T follicular helper cell (primary cell): ENCODE measurements at places on chromosomes 5 and 9.

DNA sequence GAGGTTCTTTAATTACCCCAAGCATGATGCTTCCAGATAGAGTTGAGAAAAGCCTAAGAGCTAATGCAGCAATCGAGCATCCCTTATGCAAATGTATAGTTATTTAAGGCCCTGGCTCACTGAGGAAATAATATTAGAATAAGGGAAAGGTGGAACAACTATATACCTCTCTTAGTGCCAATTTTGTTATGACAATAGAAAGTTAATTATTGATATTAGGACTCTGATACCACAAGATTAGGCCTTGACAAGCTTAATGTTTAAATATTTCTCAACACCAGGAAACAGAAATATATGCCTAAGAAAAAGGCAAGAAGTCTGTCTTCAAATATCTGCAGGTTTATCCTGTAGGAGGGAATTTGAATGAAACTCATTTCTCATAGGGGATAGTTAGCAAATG lies 371.0 kb downstream of the PRELID2 start:
- DNase-seq = no peak

GRCh38 chr5:139408191-139408590 lies 4.3 kb upstream of the SPATA24 start:
- DNase-seq = no peak

DNA sequence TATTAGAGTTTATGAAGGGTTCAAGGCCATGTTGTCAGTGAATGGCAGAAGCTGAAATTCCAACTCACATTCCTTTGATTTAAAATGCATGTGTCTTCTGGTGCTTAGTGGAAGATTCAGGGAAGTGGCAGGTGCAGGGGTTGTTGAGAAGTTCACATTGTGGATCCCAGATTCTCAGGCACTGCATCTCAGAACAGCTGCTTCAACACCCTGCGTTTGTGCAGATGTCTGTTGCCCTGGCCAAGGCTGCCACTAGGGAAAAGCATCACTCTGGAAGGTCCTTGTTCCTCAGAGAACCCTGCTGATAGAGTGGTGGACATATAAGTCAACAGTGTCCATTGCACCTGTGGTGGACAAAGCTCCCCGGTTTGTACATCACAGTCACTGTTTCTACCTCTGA lies 162.7 kb downstream of the PAPPA start:
- no peak for DNase-seq

DNA sequence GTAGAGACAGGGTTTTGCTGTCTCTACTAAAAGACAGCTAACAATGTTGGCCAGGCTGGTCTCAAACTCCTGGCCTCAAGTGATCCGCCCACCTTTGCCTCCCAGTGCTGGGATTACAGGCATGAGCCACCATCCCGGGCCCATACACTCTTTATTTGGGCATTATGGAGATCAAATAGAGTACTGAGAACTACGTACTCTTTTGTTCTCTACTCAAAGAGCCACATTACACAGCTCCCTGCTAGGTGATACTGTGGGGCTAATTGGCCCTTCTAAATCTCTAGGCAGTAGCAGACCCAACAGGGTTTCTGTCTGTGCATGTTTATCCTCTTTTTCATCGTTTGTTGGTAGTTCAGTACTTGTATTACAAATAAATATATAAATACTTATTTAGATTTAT lies 16.1 kb downstream of the CKMT2 start:
- DNase-seq = no peak

DNA sequence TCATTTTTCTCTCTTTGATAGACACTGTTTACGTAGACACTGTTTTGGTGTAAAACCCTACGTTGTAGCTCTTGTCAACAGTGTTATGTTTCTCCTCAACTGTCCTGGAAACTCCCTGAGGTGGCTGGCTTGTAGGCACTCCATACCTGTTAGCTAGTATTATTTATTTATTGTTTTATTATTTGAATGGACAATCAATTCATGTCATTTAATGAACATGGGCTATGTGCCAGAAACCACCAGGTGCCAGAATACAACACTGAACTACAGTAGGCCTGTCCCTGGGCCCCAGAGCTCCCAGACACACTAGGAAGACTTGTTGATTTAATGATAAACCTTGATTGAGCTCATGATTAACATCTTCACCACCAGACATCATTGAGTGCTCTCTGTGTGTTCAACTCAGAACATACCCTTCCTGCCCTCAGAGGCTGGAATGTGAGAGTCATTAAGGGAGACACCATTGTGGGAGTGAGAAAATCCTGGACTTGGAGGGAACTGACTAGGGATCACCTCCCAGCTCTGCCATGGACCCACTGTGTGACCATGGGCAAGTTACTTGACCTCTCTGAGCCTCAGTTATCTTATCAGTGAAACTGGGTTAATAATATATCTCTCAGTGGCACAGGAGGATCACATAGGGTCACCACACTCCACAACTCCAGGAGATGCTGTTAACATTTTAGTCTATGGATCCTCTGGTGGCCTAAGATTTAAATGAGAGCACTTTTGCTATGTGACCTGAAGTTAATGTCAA lies 19.2 kb downstream of the IRF1 start:
- DNase-seq = no peak

GRCh38 chr5:36770125-36770524 lies 106.4 kb upstream of the NIPBL start:
- DNase-seq = no peak

DNA sequence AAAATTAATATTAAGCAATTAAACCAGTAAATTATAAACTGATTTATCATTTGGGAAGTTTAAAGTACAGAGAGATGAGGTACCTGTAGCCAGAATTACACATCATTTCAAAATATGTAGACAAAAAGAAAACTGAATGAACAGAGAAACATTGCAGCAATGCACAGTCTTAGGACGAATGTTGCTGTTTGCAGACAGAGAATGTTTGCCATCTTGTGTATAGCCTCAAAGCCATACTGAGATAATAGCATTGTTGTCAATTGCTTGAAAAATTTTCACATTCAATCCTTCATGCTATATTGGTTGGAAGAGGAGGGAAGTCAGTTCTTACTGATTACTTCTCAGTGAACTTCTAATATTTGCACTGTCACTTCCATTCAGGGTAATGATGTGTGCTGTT lies 326.2 kb downstream of the PRR16 start:
- no peak for DNase-seq

- no peak for DNase-seq
Observed at GRCh38 chr5:60495644-60496520, 204.1 kb downstream of the DEPDC1B start.

DNA sequence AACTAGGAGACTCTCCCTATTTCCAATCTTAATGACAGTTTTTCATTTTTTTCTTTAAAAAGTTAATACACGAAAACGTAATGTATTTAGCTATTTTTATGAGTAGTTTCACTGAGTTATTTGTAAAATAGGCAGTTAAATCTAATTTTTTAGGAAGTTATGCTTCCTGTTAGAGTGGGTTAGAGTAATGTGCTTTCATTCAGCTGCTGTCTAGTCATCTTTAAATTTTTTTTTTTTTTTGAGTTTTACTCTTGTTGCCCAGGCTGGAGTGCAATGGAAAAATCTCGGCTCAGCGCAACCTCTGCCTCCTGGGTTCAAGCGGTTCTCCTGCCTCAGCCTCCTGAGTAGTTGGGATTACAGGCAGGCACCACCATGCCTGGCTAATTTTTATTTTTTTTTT lies 34.0 kb downstream of the CDC42SE2 start:
- no peak for DNase-seq

DNA sequence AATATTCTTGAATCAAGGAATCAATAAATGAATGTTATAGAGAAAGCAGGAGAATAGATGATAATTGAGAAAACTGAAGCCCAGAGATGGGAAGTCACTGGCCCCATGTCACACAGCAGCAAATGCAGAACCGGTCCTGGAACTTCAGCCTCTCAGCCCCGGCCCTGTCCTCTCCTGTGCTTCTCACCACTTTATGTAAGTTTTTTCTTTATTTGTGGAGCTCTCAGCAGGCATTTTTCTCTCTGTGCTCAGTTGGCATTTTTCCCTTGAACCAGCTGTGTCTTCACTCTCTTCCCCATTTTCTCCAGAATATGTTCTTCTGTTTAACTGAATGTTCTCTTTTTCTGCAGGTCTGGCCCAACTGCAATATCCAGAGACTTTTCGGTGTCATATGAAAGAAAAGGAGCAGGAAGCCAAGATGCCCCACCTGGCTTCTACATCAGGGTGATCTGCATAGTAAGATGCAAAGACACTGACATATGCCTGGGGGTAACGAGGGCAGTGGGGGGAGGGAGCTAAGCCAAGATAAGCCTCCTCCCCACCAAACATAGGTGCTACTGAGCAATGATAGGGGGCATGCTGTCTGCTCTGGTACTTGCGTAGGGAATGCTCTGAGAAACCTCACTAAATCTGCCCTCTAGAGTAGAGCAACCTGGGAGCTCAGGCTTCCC lies 12.8 kb upstream of the LCP2 start:
- DNase-seq = no peak

- no peak for DNase-seq
Observed at GRCh38 chr9:109792951-109793546, 13.1 kb downstream of the PALM2AKAP2 start.

DNA sequence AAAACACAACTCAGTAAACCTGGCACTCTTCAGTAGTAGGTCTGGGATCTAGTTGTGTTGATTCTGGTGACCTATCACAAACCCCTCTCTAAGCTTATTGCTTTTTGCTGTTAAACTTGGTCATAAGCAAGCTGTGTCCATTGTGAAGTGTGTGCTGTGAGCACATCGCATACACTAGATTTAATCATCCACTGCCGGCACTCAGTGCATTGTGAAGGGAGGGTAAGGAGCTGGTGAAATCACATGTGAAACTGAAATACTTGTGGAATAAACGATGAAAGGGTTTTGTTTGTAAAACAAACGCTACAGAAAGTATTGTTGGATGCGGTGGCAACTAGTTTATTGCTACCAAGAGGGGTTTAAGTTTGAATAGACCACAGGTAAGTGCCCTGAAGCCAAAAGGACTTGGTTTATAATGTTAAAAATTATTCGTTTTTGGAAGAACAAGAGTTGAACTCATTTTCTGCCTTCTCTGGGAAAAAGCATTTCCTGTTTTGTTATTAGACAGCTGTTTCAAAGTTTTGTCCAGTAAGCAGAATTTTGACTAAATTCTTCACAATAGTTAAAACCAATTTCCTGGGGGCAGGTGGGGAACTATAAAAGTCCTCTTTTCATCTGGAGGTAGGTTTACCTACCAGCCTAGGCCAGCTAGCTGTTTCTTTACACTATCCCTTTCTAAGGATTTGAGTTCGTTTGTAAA lies 24.6 kb downstream of the TJP2 start:
- no peak for DNase-seq

DNA sequence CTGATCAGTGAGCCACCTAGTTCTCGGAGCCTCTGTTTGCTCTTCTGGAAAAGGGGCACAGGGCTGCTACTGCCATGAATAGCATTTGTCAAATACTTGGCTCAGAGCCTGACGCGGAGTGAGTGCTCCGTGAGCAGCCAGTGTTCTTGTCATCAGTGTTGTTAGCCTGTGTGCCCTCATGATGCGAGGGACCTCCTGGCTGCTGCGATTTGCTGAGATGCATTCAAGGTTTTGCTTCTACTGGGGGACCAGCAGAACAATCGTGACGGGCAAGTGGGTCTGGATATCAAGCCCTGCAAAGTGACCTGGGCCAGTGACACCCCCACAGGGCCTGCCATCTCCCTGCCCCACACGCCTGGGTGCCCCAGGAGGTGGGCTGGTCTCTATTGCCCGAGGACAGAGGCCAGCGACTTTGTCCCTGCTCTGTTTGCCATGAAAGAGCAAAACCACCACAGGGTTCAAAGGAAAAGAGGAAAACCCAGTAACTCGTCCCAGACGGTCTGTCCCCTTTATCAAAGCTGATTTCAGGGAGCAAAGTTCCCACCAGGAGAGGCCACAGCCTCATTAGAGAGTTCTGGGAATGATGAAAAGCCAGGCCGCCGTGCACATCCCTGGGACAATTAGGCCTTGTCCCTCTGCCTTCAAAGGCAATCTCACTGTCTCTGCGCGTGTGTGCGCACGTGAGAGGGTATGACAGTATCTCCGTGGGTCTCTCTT lies 86.5 kb upstream of the LMX1B start:
- DNase-seq = no peak

DNA sequence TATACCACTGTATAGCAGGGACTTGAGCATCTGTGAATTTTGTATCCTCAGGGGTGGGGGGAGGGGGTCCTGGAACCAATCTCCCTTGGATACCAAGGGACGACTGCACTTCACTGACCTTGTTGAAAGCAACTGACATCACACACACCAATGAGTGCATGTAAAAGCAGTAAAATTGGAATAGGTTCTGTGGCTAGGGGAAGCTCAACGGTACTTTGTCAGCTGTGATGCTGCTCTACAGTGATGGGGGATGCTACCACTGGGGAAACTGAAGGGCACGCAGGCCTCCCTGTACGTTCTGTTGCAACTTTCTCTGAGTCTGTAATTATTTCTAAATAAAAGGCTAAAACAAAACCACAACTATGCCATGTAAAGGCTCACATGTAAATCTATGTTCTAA lies 47.0 kb upstream of the RETREG1 start:
- no peak for DNase-seq

GRCh38 chr5:72465066-72465465 lies 42.1 kb downstream of the ZNF366 start:
- DNase-seq = no peak

GRCh38 chr5:81802020-81802419 lies 51.1 kb upstream of the SSBP2 start:
- no peak for DNase-seq

- no peak for DNase-seq
Observed at GRCh38 chr5:171750311-171750788, 35.3 kb upstream of the SMIM23 start.

DNA sequence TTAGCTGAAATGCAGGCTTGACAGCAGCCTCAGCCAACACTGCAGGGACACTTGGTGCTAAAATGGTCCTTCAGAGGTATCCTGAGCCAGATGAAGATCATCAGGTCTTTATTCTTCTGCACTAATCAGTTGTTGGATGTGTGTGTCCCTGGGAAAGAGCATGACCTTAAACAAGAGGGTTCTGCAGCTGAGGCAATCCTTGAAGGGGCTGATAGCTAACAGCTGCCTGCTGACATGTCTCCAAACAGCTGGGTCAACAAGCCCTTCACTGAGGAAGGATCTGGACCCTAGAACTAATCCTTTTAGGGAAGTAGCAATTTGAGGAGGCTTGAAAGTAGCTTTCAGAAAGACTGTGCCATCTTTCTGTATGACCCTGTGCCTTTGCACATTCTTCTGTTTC lies 376.3 kb upstream of the ACTBL2 start:
- no peak for DNase-seq

- DNase-seq = no peak
Observed at GRCh38 chr9:128226412-128226801, 23.2 kb downstream of the DNM1 start.

DNA sequence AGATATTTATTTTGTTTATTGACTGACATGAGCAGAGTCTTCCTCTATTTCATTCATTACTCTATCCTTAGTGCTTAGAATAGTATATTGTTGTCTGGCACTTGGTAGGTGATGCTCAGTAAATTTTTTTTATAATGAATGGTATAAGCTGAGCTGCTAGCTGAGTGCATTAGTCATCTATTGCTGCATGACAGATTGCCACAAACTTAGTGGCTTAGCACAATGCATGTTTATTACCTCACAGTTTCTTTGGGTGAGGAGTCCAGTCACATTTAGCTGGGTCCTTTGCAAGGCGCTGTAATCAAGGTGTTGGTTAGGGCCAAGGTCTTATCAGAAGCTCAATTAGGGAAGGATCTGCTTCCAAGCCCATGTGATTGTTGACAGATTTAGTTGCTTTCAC lies 23.1 kb downstream of the SMAD5 start:
- no peak for DNase-seq
